IgD-negative memory B cell (primary cell): ENCODE measurements at places on chromosomes 1 and 21. TPM values are rescaled to one million over a fixed set of nuclear protein-coding genes. Genes with fewer than 3 reads are reported as not detected.

CEPT1 gene
- 47.4 TPM for polyA plus RNA-seq

CFAP45 gene
- polyA plus RNA-seq, result 1.2 TPM

FLG2 gene
- polyA plus RNA-seq, result not detected

PCSK9 gene
- polyA plus RNA-seq, result not detected

MMEL1 gene
- polyA plus RNA-seq, result 5.8 TPM
